ENCODE measurements at places on chromosomes 6 and 20. TPM values are rescaled to one million over a fixed set of nuclear protein-coding genes. Genes with fewer than 3 reads are reported as not detected.

SLX4IP gene
- total RNA-seq: 2.2 TPM

PROCR gene
- total RNA-seq: 56.6 TPM

SIRPB2 gene
- total RNA-seq: not detected

HMGN3 gene
- total RNA-seq: 53.2 TPM

GPX5 gene
- total RNA-seq: not detected

SLC22A3 gene
- total RNA-seq: 4.2 TPM

MARCKS gene
- total RNA-seq: 177 TPM

RIPOR2 gene
- total RNA-seq: under 0.01 TPM

PDE7B gene
- total RNA-seq: 2.4 TPM

TTK gene
- total RNA-seq: 44.7 TPM

SLA2 gene
- total RNA-seq: not detected

PRDM13 gene
- not detected for total RNA-seq

TREM1 gene
- total RNA-seq: 2.0 TPM

SULF2 gene
- total RNA-seq: 20.4 TPM

TGM6 gene
- not detected for total RNA-seq

RWDD2A gene
- total RNA-seq: 2.8 TPM

ITCH gene
- total RNA-seq: 43.8 TPM

TOX2 gene
- 2.0 TPM for total RNA-seq

SIRT5 gene
- 4.6 TPM for total RNA-seq

RAD21L1 gene
- 1.2 TPM for total RNA-seq

FGD2 gene
- total RNA-seq: not detected

All from epithelial cell of proximal tubule (primary cell).